ENCODE measurements at places on chromosomes 16 and 17. TPM values are rescaled to one million over a fixed set of nuclear protein-coding genes. Genes with fewer than 3 reads are reported as not detected.

The DPEP2 gene
- not detected for total RNA-seq

The RGS9 gene
- 2.8 TPM for total RNA-seq

The PDILT gene
- total RNA-seq = not detected

The OTOP2 gene
- total RNA-seq = not detected

The ITGAD gene
- total RNA-seq = not detected
